ENCODE measurements at places on chromosomes 11 and 22. TPM values are rescaled to one million over a fixed set of nuclear protein-coding genes. Genes with fewer than 3 reads are reported as not detected.

- DNase-seq, result no peak
Observed at GRCh38 chr22:25892678-25893077, 150.7 kb downstream of the MYO18B start.

- peak; percentile 57 for DNase-seq
Observed at GRCh38 chr22:31496735-31497146, 405 bp downstream of the SFI1 start.

DNA sequence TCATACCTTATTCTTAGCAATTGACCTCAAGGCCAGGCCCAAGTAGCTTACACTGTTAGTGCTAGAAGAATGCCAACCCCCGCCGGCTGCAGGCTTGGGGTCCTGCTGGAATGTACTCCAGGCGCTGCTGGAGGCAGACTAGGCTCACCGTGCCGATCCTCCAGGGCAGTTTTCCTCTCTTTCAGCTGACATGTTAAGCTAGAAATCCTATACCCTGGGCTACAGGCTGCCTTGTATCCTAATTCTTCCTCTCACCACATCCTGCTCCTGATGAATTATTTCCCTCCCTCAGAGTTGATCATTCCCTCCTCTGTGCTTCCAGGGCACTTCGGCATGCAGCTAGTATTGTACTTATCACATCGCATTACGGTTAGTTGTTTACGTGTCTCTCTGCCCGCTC is 3.4 kb downstream of the SPTBN2 start:
- DNase-seq, result no peak

- DNase-seq, result no peak
Observed at GRCh38 chr11:57477507-57478189, 17.3 kb downstream of the RTN4RL2 start.

GRCh38 chr11:20004866-20005265 is 155.4 kb downstream of the DBX1 start:
- no peak for DNase-seq

GRCh38 chr22:37411655-37412054 is 15.6 kb downstream of the ELFN2 start:
- no peak for DNase-seq

- no peak for DNase-seq
Observed at GRCh38 chr11:114160894-114161293, 101.4 kb downstream of the ZBTB16 start.

GRCh38 chr22:43263645-43264514 is 76.9 kb upstream of the TTLL12 start:
- peak; percentile 90 for DNase-seq

DNA sequence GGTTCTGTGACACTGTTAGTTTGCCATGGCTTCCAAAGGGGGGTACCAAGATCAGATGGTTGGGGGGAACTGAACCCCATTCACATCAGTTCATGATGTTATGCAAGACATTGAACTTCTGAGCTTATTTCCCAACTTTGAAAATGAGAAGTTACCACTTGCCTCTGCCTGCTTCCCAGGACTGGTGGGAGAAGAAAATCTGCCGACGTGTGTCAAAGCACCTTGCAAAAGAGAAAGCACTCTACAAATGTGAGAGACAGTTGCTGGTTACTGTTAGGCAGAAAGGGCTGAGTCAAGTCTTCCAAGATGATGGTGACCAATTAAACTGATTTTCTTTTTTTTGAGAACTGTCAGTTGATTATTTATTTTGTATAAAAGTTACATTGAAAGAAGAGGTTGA is 45.6 kb downstream of the SMCO4 start:
- DNase-seq, result no peak

DNA sequence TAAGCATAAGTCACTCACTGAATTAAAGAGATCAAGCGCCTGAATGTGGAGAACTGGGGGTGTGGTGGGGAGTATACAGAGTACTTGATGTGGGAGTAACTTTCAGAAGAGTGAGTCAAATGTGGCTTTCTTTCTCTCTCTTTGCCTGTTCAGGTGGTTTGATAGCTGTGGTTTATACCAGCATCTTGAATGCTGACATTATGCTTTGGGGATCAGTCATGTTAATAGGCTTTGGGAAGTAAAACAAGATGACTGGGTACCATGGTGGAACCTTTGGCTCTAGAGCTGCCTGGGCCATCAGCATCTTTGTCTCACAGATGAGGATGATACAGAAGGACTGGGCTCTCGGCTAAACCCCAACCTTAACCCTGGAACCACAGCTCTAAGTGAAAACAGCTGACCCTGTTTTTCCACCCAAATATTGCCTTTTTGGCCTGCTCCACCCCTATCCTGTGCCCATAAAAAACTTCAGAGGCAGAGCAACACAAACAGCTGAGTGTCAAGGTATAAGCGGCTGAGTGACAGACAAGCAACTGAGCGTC is 58.2 kb upstream of the GNAZ start:
- peak; percentile 32 for DNase-seq

GRCh38 chr11:20058749-20059458 is 101.4 kb downstream of the DBX1 start:
- no peak for DNase-seq

- no peak for DNase-seq
Observed at GRCh38 chr11:1927026-1927847, 7.7 kb downstream of the TNNT3 start.

DNA sequence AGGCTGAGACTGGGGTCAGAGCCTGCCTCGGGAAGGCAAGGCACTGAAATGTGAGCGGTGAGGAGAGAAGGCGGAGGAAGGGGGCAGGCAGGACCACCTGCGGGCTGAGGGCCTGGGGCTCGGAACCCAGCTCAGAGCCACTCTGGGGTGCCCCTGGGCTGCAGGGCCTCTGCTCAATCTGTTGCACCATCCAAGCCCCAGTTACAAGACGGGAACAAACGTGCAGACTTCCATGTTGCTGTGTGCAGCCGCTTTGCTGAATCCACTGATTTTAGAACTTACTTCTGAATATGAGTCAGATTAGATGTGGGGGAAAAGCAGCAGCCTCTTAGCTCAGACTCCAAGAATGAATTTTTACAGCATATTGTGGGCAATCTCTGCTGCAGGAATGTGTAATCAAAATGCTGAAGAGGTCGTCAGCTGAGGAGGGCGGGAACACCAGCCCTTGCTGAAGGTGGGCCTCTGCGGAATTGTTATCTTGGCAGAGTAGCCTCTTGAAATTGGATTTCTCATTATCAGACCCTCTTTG is 21.6 kb downstream of the PARVG start:
- DNase-seq, result no peak

- peak; percentile 29 for DNase-seq
Observed at GRCh38 chr22:26589367-26589844, 526 bp downstream of the TPST2 start.

- no peak for DNase-seq
Observed at GRCh38 chr11:83554876-83555275, 268.7 kb upstream of the CCDC90B start.

DNA sequence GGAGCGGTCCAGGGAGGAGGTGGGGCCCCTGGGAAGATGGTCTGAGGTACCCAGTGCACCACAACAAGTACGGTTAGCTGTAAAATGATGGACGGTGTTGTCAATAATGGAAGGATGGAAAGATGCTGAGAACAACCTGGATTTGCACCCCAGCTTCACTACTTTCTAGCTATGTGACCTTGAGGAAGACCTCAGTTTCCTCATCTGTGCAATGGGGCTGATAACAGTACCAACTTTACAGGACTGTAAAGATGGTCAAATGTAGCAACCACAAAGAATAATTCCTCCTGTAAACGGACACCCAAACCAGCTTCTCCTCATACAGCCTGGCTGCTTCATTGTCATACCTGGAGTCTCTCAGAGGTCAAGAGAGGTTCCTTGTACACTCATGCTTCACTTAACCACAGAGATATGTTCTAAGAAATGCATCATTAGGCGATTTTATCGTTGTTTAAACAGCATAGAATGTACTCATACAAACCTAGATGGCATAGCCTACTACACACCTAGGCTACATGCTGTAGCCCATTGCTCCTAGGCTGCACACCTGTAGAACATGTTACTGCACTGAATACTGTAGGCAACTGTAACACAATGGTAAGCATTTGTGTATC is 65.5 kb upstream of the LMO2 start:
- no peak for DNase-seq

DNA sequence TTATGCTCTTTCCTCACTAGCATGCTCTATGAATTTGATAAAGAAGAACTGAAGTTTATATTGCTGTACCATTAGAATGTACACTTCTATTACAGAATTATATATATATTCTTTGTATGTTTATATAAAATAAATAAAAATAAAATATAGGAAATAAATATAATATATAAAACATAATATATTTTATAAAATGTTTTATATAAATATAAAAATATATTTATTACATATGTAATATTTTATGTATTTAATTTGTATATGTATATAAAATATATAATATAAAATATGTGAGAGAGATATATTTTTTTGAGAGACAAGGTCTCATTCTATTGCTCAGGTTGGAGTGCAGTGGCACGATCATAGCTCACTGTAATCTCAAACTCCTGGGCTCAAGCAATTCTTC is 18.3 kb upstream of the RTCB start:
- DNase-seq, result no peak

DNA sequence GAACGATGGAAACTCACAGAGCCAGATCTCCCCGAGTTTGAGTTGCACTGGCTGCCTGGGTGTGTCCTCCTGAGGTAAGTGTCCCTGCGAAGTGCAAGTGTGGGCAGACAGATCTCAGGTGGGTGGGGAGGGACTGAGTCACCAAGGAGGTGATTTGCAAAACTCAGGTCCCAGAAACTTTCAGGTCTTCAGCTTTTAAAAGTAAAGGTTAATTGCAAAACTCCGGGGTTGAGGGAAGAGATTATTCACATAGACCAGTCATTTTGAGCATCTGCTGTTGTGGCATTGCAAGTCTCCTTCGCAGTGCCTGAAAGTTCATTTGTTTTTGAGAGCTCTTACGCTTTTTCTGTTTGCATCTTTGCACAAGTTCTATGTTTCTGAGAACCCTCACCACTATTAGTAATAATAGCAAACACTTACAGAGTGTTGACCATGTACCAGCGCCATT is 7.1 kb downstream of the CD44 start:
- DNase-seq, result peak; percentile 75

DNA sequence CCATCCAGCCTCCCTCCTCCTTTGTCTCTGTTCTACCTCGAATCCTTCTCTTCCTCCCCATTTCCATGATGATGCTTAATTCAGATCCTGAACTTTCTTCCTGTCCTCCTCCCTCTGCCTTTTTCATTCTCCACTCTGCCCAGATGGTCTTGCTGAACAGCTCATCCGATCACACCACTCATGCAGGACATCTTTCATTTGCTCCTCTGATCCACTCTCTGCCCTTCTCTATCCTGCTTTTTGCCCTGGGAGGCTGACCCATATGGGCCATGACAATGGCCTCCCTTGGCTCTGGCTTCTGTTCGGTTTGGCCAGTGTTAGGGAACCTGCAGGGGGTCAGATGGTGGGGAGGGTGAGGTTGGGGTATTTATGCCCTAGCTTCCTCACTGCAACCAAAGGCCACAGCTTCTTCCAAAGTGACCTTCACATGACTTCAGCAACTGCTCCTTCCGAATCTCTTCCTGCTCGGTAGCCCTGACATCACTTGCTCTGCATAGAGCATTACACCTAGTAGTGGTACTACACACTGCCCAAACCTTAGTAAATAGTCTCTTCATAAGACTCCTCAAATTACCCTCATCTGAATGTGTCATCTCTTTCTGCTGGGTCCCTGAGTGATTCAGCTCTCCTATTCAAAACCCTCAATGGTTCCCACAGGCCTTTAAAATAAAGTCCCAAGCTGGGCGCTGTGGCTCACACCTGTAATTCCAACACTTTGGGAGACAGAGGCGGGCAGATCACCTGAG is 32.7 kb upstream of the MICAL2 start:
- no peak for DNase-seq

- DNase-seq, result no peak
Observed at GRCh38 chr11:90391756-90392155, 168.9 kb upstream of the CHORDC1 start.

GRCh38 chr22:27643907-27644306 is 157.6 kb downstream of the MN1 start:
- no peak for DNase-seq

DNA sequence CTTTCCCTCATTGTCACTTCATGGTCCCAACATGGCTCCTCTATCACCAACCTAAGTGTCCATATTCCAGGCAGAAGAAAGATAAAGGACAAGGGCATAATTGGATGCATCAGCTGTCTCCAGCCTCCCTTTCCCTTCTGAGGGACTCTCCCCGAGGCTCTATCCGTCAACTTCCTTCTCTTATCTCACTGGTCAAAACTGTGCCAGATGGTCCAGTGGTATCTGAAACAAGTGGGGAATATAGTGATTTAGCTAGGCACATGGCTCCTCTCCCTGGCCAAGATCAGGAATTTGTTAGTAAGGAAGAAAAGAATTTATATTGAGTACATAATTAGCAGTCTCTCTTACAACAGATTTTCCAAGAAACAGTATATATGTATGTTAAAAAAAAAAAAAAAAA is 12.6 kb upstream of the SPON1 start:
- DNase-seq, result no peak

GRCh38 chr11:8288824-8289491 is 25.3 kb upstream of the LMO1 start:
- no peak for DNase-seq

GRCh38 chr11:19102521-19102900 is 14.5 kb upstream of the ZDHHC13 start:
- no peak for DNase-seq

GRCh38 chr11:110525883-110526282 is 96.1 kb downstream of the FDX1 start:
- no peak for DNase-seq

DNA sequence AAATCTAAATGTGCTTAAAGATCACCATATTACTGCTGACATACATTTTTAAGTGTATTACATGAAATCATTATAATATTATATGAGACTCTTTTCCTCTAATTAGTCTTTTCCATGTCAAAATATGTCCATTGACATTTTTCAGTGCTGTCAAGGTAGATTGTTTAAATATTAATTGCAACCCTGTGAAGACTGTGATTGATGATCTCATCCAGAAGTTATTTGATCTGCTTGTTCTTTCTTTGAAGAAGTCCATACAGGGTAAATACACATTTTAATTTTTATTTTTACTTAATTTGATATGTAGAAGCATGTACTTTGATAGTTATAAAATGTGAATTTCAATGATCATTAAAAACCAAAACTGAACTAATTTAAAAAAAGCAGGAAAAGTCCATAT is 38.4 kb downstream of the DYNC2H1 start:
- DNase-seq, result no peak

The CRYBB2 gene
- not detected for total RNA-seq

The ANGPTL5 gene
- not detected for total RNA-seq

The OVOL1 gene
- total RNA-seq, result not detected

The LRRC74B gene
- not detected for total RNA-seq

The OR8D1 gene
- not detected for total RNA-seq

The MCAM gene
- total RNA-seq, result 6.6 TPM

The TRIM51 gene
- not detected for total RNA-seq

The ASCL2 gene
- total RNA-seq, result 0.35 TPM

The CCDC116 gene
- total RNA-seq, result 0.33 TPM

The PLXNB2 gene
- total RNA-seq, result 23.5 TPM

The CXCR5 gene
- total RNA-seq, result 0.86 TPM

The NAALAD2 gene
- total RNA-seq, result not detected

The SLN gene
- not detected for total RNA-seq

The PHOX2A gene
- total RNA-seq, result not detected

The KCNK7 gene
- 1.0 TPM for total RNA-seq

The HIKESHI gene
- total RNA-seq, result 44.5 TPM

The CD3G gene
- 223 TPM for total RNA-seq

The SCUBE1 gene
- total RNA-seq, result 0.15 TPM

The ZP1 gene
- total RNA-seq, result not detected

The HOATZ gene
- not detected for total RNA-seq

Data from activated CD4-positive, alpha-beta memory T cell treated with anti-CD3 and anti-CD28 coated beads, Interleukin-2, amount 10 ng/mL, durations not matched to agents 7 days and 5 days (primary cell).